ENCODE measurements at places on chromosomes 3 and 15.

- DNase-seq = peak; percentile 10
Observed at GRCh38 chr3:125675791-125676190, 80.5 kb upstream of the OSBPL11 start.

GRCh38 chr3:157815739-157816138, 290.5 kb downstream of the SHOX2 start:
- DNase-seq = no peak

GRCh38 chr15:52790941-52791751, 1.0 kb upstream of the ONECUT1 start:
- peak; percentile 9 for DNase-seq

GRCh38 chr3:188034989-188035388, 119.0 kb upstream of the LPP start:
- DNase-seq = no peak

- DNase-seq = peak; percentile 53
Observed at GRCh38 chr3:97882975-97883598, 61.3 kb downstream of the CRYBG3 start.

GRCh38 chr15:62928242-62928999, 114.1 kb upstream of the TPM1 start:
- DNase-seq = peak; percentile 96

DNA sequence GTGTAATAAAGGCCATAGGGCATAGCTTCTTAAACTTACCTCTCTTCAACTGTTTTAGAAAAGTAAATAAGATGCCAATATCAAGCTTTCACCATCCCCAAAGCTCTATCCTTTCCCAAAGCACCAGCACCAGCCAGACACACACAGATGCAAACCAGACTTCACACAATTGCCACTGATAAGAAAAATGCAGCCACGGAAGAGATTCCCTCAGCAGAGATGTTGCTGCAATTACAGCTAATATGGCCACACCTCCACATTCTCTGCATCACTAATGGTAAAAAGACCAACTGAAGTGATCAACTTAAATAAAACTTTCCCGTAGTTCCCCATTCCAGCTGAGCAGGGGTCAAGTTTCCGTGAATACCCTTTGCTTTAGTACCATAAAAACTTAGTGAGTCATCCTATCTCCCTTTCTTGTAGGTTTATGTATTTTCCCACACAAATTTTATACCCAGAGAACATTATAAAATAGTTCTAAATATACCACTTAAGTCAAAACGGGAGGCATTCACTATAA, 64.4 kb downstream of the SLC9A9 start:
- peak; percentile 35 for DNase-seq

DNA sequence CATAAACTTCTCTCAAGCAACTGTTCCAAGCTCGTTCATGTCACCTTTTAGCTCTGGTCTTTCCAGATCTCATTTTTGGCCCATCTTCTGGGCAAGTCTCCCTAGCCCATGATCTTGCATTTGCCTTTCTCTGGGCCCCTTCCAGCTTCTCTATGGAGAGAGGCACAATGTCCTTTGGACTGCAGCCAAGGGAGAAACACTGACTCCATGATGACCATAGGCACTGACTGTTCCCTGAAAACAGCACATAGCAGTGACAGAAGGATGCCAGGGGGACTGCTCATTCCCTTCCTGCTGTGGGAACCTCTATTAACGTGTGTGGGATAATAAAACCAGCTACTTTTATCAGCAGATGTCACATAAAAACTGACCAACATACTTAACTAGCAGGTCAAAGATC, 60.3 kb downstream of the STRIT1 start:
- DNase-seq = peak; percentile 95

- no peak for DNase-seq
Observed at GRCh38 chr3:114872050-114872449, 275.0 kb downstream of the ZBTB20 start.

DNA sequence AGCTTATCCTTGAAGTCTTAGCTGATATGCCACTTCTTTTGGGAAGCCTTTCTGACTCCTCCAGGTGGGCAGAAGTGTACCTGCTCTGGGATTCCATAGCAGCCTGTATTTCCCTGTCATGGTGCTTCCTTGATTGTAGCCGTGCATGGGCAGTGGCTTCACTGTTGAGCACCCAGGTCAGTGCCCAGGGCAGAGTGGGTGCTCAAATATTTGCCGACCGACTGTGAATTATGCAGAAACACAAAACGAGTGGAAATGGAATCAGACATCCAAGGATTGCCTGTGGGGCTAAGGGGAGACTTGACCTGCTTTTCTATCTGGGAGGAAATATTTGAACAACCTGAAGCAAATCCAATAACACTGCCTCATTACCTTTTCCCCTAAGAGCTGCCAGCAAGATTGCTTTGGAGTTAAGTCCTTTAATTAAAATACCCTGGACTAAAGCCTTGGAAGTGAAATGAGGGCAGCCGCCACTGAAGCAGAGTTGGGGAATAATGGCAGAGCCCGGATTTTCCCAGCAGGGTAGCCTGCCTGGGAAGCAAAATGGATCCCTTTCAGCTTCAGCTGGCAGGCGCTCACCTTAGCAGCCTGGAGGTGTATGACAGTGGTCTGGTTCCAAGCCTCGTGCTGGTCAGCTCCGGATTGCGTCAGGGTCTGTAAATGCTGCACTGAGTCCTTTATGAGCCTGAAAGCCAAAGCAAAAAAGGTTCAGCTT, 14.9 kb downstream of the ACOX2 start:
- DNase-seq = no peak

GRCh38 chr3:196215493-196216020, 777 bp upstream of the SLC51A start:
- DNase-seq = no peak

DNA sequence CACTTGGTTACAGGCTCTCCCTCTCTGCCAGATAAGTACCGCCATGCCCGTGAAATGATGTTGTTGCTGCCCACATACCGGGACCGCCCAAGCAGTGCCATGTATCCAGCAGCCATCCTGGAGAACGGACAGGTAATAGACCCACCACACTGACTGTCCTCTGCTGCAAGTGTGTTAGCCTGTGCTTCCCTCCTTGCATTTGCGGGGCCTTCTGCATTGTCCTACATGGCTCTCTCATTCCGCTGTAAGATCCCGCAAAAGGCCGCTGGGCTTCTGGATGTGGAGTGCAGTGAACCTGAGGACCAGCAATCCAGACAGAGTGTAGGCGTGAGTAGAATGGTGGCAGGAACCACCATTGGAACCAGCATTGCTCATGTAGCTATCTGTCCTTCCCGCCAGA, 10.6 kb upstream of the MANF start:
- no peak for DNase-seq

- DNase-seq = no peak
Observed at GRCh38 chr15:60121845-60122244, 117.7 kb downstream of the FOXB1 start.

DNA sequence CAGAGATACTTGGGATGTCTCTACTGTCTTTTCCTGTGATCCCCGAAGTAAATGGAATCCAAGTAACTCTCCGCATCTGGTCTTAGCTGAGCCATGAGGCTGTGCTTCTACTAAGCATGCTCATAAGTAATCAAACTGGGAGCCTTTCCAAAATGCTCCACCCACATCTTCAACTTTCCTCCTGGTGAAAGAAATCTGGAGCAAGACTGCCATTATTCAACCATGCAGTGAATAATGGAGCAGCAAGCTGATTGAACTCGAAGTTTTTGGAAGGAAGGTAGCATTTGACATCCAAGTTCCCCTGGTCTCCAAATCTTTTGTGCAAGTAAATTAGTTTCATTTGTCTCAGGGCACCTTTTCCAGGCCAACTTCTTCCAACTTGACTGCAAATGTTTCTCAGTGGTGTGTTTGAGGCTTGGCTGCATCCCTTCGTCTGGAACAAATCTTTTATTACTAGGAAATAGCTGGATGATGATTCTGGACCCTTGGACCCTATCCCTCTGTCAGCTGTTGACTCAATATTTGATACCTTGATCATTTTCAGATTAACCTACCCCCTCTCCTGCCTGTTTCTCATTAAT, 19.4 kb downstream of the GXYLT2 start:
- DNase-seq = peak; percentile 40

- no peak for DNase-seq
Observed at GRCh38 chr3:5565026-5565425, 377.5 kb downstream of the EDEM1 start.

- DNase-seq = peak; percentile 93
Observed at GRCh38 chr3:66413151-66413751, 87.6 kb downstream of the LRIG1 start.

GRCh38 chr3:171511450-171511849, 51.2 kb upstream of the TNIK start:
- no peak for DNase-seq

GRCh38 chr3:96182756-96183155, 631.6 kb upstream of the EPHA6 start:
- DNase-seq = no peak

- DNase-seq = no peak
Observed at GRCh38 chr15:82551646-82552247, 11.5 kb upstream of the RPS17 start.

- peak; percentile 24 for DNase-seq
Observed at GRCh38 chr15:35019404-35020327, 31.6 kb upstream of the ZNF770 start.

DNA sequence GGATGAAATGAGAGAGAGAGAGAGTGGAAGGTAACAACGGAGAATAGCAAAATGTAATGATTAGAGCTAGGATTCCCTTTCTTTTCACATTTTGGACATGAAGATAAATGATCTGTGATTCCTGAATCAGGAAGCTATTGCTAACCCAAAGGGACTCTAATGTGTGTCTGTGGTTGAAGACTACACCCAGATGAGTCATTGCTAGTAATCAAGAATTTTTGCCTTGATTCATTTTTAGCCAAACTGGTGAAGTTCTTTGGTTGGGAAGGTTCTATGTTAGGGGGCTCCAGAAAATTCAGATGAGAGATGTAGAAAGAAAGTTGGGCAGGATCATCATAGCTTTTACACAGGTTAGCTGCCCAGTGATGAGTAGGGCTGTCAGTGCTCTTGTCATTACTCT, 116.4 kb downstream of the DUT start:
- peak; percentile 80 for DNase-seq

GRCh38 chr3:125591116-125591760, 4.1 kb downstream of the OSBPL11 start:
- no peak for DNase-seq

- DNase-seq = no peak
Observed at GRCh38 chr15:70495991-70496599, 267.3 kb downstream of the UACA start.

- peak; percentile 66 for DNase-seq
Observed at GRCh38 chr15:40344217-40344616, 3.5 kb upstream of the CCDC9B start.

DNA sequence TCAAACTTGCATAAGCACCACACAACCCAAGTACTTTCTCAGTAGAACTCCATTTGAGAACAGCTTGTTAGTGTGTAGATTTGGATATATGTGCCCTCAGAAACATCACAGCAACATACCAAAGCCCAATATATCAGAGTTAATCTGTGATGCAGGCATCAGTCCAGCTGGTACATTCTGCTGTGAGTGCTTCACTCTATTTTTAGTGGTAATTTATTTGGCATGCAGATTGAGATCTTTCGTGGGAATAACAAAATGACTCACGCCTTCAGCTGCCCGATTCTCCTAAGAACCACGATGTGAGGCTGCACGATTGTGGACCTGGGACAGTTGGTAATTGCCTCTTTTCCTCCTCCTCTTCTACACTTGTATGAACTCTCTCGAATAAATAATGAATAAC, 730.7 kb downstream of the SQOR start:
- DNase-seq = peak; percentile 69

- DNase-seq = no peak
Observed at GRCh38 chr3:156770699-156771414, 55.3 kb upstream of the LEKR1 start.

GRCh38 chr15:79994615-79995014, 23.6 kb upstream of the BCL2A1 start:
- peak; percentile 38 for DNase-seq

GRCh38 chr3:171824824-171825221, 14.5 kb upstream of the PLD1 start:
- no peak for DNase-seq

DNA sequence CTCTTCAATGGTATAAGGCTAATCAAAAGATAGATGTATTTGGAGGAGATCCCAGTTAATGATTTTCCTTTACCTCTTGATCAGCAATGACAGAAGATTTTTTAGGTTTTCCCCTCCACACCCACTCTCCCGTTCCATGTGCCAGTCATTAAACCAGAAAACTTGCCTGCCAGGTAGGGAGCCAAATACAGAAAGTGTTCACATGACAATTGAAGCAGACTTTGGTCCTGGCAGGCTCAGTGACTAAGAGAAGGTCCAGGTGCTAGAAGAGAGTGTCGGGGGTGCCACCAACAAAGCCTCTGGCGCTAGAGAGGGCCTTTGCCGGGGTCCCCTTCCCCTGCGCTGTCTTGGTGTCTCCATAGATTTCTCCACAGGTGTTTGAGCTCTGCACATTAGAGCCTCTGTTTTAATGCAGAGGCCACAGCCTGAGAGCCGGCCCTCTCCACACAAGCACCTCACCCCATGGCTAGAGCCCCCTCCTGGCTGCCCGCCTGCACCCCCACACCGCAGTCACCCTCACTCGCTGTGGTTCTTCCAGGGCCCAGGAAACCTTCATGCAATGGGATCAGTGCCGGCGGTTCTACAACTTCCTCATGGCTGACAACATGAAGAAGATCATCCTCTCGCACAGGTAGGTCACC, 36.4 kb downstream of the RLBP1 start:
- no peak for DNase-seq

DNA sequence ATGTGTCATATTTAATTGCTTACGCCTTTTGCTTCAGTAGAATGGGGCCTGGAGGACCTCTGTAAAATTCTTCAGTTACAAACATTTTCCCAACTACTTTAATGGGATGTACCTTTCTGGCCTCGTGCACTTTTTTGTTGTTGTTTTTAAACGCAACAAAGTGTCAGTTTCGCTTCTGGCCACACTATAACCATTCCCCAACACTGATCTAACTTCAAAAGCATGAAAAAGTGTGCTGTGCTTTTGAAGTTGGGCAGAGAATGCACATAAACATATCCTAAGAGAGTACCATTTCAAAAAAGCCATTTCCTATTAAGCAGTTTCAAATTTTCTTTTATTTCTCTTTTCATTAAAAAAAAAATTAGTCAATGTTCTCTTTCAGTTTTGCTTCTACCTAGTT, 435.8 kb downstream of the CNTN6 start:
- no peak for DNase-seq

DNA sequence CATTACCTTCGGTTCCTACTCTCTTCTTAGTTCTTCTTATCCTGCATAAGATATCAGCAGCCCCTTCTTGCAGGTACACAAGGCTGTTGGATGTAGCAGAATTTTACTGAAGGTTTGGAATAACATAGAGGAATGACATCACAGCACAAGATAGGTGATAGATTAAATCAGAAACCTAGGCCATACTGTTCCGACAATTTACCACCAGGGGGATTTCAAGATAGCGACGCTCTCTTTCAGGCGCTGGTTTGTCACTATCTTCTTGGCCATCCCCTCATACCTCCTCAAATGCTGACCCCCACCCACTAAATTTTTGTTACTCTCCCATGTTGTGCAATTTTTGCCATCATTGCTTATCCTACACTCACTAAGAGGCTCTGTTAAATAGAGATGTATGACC, 3.5 kb downstream of the SIDT1 start:
- no peak for DNase-seq

GRCh38 chr3:13362551-13362950, 57.6 kb downstream of the NUP210 start:
- DNase-seq = no peak

GRCh38 chr15:98876451-98877369, 130.9 kb downstream of the PGPEP1L start:
- DNase-seq = peak; percentile 73

- DNase-seq = peak; percentile 60
Observed at GRCh38 chr3:36944641-36945270, at the start of gene TRANK1. Gene TRANK1 (minus strand): TSS chr3:36945054. CDS start chr3:36944809, 245 bp downstream.
